HFFc6 (cell line): ENCODE measurements at places on chromosomes 5 and 9. TPM values are rescaled to one million over a fixed set of nuclear protein-coding genes. Genes with fewer than 3 reads are reported as not detected.

SKIC3 gene
- 99.1 to 111 TPM (median 100 TPM) in 3 replicates for total RNA-seq

HMMR gene
- 16.2 to 32.5 TPM (median 30.1 TPM) in 3 replicates for total RNA-seq

N4BP3 gene
- 0.02 to 0.06 TPM in 2 of 3 replicates, not detected in the other for total RNA-seq

ZNF608 gene
- total RNA-seq, result 0.30 to 0.57 TPM (median 0.35 TPM) in 3 replicates

F2RL2 gene
- 43.4 to 78.1 TPM (median 65.5 TPM) in 3 replicates for total RNA-seq

LMX1B gene
- not detected in 3 replicates for total RNA-seq

LCP2 gene
- not detected in 3 replicates for total RNA-seq

HAND1 gene
- total RNA-seq, result not detected in 3 replicates

GFPT2 gene
- total RNA-seq, result 1.3 to 3.1 TPM (median 2.9 TPM) in 3 replicates

PITX1 gene
- 14.0 to 25.6 TPM (median 18.7 TPM) in 3 replicates for total RNA-seq

OR1L4 gene
- total RNA-seq, result not detected in 3 replicates

SLC25A48 gene
- total RNA-seq, result not detected in 3 replicates

PHF24 gene
- total RNA-seq, result not detected in 3 replicates

FRRS1L gene
- not detected in 3 replicates for total RNA-seq

NME5 gene
- 0.15 to 0.67 TPM (median 0.43 TPM) in 3 replicates for total RNA-seq

TAF11L4 gene
- total RNA-seq, result not detected in 3 replicates

GRCh38 chr5:130885691-130886090 is 279.4 kb downstream of the HINT1 start:
- no peak for DNase-seq

DNA sequence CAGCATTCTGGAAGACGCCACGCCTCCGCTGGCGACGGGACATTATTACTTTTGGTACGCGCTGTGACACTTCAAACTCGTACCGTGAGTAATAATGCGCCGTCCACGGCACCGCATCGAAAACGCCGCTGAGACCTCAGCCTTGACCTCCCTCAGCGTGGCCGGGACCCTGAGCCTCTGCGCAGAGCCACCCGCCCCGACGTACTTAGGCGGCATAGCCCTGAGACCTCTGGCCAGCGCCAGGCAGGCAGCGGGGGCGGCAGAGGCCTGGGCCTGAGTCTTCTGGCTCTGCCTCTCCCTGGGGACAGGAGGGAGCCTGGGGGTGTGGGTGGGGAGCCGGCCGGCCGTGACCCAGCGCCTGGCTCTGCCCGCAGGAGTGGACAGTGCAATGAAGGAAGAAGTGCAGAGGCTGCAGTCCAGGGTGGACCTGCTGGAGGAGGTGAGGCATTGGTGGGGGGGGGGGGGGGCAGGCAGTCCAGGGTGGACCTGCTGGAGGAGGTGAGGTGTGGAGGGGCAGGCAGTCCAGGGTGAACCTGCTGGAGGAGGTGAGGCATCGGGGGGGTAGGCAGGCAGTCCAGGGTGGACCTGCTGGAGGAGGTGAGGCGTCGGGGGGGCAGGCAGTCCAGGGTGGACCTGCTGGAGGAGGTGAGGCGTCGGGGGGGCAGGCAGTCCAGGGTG is 8.0 kb downstream of the EGFL7 start:
- DNase-seq, result no peak

GRCh38 chr5:145737578-145737977 is 97.6 kb downstream of the PRELID2 start:
- no peak for DNase-seq

GRCh38 chr5:130398825-130399224 is 494.6 kb downstream of the CHSY3 start:
- no peak for DNase-seq

- no peak for DNase-seq
Measured at GRCh38 chr9:35915681-35916294, 6.5 kb downstream of the SPAAR start.

DNA sequence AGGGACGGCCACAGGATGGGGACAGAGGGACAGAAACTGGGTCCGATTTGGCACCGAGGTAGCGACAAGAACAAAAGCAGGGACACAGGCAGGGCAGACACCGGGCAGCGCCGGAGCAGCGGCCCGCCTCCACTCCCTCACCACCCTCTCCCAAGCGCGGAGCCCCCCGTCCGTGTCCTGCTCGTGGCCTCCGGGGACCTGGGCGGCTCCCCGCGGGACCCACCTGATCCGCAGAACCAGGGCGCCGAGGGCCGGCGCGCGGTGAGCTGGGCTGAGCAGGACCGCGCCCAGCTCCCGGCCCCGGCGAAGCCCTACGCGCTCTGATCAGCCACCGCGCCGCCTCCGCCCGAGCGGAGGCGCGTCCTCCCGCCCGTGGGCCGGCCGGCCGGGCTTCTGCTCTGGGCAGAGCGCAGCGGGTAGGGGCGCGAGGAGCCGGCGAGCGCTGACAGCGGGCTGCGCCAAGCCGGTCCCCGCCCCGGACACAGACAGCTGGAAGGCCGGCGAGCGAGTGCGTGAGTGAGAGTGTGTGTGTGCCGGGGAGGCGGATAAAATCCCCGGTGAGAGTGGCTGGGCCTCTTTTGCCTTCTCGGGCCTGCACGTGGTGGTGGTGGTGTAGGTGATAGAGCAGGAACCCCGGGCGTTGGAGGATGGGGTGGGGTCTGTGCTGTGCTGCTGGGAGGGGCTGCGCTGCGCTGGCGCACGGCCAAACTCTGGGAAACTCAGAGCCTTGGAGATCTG is at the start of gene GGTA1:
Gene GGTA1, minus strand, starts transcription at position 418 of the 738 bp plus-strand sequence. CDS start 31,922 bp downstream, outside the sequence.
- DNase-seq, result peak; percentile 16

DNA sequence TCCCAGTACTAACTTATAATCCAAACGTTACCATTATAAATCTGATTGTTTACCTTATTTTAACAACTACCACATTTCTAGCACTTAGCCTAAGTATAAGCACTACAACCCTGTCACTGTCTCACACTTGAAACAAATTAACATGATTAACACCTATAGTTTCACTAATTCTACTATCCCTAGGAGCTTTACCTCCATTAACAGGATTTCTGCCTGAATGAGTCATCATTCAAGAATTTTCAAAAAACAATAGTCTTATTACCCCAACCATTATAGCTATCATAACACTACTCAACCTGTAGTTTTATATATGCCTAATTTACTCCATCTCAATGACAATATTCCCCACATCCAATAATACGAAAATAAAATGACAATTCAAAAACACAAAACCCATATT is 89.6 kb downstream of the INSL6 start:
- no peak for DNase-seq

- DNase-seq, result no peak
Measured at GRCh38 chr9:85716031-85716877, 25.5 kb downstream of the AGTPBP1 start.

DNA sequence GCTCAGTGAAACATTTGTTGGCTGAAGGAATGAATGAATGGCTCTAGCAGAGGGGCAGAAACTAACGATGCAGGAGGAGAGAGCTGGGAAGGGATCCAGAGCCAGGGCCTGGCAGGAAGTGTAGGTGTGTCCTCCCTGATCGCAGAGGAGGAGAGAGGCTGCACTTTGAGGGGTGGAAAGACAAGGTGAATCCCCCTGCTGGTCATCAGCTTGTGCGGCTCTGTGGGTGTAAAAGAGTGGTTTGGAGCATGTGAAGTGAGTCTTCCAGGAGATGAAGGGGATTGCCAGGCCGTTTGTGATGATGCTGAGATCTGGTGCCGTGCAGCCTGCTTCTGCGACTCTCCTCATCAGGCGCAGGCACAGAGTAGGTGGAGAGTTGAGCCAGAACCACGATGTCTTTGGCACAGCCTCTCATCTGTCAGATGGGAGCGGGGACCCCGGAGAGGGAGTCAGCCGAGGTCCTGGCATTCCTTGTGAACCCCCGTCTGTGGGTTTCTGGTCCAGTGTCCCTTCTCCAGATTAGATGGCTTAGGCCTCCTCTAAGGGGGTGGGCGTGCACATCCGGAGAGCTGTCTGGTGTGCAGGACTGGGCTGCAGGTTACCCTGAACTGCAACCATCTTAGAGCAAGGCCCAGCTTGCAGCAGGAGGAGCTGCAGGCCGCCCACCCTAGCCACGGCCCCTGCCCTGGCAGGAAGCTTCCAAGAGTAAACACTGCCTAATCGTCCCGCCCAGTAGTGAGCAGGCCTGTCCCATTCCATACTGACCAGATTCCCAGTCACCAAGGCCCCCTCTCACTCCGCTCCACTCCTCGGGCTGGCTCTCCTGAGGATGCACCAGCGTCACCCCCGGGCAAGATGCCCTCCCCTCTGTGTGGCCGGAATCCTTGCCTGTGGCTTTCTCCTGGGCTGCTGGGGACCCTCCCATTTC is at the start of gene ADAMTS13:
Gene ADAMTS13, plus strand, starts transcription at position 753 of the 928 bp plus-strand sequence. Its CDS starts 77 bp downstream, at position 830.
- DNase-seq, result no peak

GRCh38 chr5:84603568-84604185 is 219.0 kb upstream of the EDIL3 start:
- no peak for DNase-seq

DNA sequence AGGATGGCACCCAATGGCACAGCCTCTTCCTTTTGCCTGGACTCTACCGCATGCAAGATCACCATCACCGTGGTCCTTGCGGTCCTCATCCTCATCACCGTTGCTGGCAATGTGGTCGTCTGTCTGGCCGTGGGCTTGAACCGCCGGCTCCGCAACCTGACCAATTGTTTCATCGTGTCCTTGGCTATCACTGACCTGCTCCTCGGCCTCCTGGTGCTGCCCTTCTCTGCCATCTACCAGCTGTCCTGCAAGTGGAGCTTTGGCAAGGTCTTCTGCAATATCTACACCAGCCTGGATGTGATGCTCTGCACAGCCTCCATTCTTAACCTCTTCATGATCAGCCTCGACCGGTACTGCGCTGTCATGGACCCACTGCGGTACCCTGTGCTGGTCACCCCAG is 25.4 kb downstream of the HRH2 start:
- DNase-seq, result no peak

DNA sequence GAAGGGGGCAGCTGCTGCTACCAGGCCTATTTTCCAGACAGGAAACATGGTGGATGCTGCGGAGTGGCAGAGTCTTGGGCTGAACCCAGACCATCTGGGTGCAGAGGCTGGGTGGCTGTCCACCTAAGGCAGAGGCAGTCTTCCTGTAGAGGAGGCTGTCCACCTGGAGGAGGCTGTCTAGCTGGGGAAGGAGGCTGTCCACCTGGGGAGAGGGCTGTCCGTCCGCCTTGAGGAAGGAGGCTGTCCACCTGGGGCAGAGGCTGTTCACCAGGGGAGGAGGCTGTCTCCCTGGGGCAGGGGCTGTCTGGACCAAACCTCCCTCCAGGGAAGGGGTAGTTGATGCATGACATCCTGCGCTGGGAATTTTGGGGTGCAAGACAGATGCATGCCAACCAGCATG is 39.2 kb upstream of the BARHL1 start:
- DNase-seq, result no peak

DNA sequence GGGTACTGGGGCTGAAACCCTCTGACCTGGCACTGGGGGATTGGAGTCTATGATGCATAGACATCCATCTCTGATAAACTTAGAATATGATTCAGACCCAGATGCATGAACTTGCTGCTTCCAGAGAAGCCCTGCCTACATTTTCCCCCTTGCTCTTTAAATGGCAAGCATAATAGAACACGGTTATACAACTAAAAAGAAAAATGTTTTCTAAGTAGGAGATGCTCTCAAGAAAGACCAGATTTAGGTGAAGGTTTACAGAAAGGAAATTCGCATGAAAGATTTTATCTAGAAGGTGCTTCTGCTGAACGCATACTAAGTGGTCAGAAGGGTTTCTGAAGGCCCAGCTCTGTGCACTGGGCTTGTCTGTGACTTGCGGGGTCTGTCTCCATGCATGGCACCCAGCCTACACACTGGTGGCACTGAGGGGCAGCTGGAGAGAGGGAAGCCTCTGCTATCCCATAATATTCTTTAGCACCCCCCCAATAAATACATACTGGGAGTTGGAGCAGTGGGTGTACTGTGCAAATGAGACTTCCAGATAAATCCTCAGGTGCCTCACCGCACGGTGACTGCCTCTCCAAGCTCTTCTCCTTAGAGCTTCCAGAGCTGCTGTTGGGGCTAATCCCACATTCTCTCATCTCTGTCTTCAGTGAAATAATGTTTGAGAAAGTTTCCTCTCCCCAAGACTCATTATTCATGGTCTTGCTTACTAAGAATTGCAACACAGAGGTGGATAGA is 114.6 kb downstream of the FSTL4 start:
- no peak for DNase-seq

- no peak for DNase-seq
Measured at GRCh38 chr5:135029477-135030122, 4.4 kb downstream of the PITX1 start.

- no peak for DNase-seq
Measured at GRCh38 chr5:90983148-90983547, 400.0 kb downstream of the ARRDC3 start.

DNA sequence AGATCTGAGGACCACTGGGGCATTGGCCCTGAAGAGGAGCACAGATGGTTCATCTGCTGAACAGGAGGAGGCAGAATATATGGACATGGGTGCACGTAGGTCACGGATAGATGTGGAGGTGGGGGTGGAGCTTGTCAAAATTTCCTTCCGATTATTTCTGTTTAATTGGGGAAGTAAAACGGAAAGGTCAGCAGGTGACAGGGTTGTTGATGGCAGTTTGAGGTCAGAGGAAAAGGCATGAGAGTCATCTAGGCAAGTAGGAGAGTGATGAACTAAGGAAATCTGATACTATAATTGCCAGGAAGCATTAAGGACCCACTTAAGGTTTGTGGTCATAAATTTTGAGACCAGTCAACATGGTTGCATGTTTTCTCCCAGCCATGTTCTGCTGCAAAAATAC is 8.4 kb upstream of the FAM81B start:
- DNase-seq, result no peak

GRCh38 chr5:172078726-172079345 is 72.4 kb upstream of the FBXW11 start:
- no peak for DNase-seq

- DNase-seq, result peak; percentile 2
Measured at GRCh38 chr5:83265318-83265717, 188.0 kb downstream of the XRCC4 start.

GRCh38 chr9:83281306-83282255 is 218.6 kb upstream of the RASEF start:
- DNase-seq, result peak; percentile 47

GRCh38 chr5:143551820-143552251 is 148.3 kb upstream of the NR3C1 start:
- peak; percentile 48 for DNase-seq

DNA sequence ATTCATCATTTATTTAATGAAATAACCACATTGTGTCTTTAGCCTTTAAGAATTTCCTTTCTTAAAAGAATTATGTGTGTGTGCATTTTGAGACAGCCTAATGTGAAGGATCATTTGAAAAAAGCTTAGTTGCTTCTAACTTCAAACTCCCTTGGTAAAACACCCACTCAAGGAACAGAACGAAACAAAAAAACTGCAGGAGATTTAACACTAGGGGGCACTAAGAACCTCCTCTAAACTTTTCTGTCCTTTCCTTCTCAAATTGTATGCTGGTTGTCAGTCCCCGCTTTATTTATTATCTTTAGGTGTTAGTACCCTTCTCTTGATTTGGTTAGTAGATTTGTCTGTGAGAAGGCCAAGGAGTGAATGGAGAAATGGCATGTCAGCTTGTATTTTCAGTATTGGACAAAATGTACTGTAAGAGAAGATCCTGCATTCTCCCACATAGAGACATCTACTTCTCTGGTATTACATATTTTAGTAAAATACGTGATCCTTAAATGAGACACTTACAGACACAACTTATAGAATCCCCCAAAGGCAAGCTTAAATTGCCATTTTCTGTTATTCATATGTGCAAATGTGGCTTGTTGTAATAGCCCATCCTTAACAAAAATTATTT is 229.7 kb downstream of the MRPS30 start:
- no peak for DNase-seq

- DNase-seq, result no peak
Measured at GRCh38 chr9:6564868-6565267, 80.7 kb downstream of the GLDC start.
